ENCODE measurements at places on chromosomes 3 and 15. TPM values are rescaled to one million over a fixed set of nuclear protein-coding genes. Genes with fewer than 3 reads are reported as not detected.

DNA sequence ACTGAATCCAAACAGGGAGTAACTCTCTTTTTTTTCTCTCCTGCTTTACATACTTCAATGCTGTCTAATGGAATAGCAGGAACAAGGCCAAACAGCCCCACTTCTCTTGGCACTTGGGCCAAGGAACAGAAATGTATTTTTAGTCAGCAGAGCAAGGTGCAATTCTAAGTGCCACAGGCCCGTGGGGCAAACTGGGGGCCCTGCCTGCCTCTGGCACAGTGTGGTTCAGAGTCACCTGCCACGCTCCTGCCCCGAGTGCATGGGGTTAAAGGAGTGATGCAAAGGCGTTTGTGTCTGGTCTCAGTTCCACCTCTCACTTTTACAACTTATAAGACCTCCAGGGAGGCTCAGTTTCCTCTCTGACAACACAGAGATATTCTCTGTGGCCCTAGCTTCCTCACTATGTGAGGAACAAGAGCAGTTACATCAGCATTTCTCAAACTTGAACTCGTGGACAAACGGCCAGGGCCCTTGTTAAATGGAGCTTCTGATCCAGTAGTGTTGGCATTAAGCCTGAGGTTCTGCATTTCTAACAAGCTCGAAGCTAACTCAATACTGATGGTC, 51.3 kb downstream of the LRIG1 start:
- no peak for DNase-seq
- no peak overlapping the region for H3K27ac ChIP-seq
- no peaks in the 10 kb centered on the region for H3K27me3 ChIP-seq
- no peaks in the 10 kb centered on the region for H3K36me3 ChIP-seq
- peaks cover 9% of the 10 kb centered on the region for H3K4me1 ChIP-seq
- H3K4me3 ChIP-seq, result no peak overlapping the region

The CRYGS gene
- 0.56 TPM for total RNA-seq

The PLSCR2 gene
- total RNA-seq, result not detected

The NAALADL2 gene
- 1.2 TPM for total RNA-seq

GRCh38 chr15:64622410-64623260, 152.8 kb downstream of the RBPMS2 start:
- H3K4me3 ChIP-seq, result no peak overlapping the region
- no peak overlapping the region for H3K27ac ChIP-seq
- H3K4me1 ChIP-seq, result no peaks in the 10 kb centered on the region

- no peak for DNase-seq
- no peaks in the 10 kb centered on the region for H3K27me3 ChIP-seq
- H3K4me3 ChIP-seq, result no peak overlapping the region
- no peaks in the 10 kb centered on the region for H3K4me1 ChIP-seq
- H3K36me3 ChIP-seq, result no peaks in the 10 kb centered on the region
These were observed 306.5 kb upstream of the SLITRK3 start for GRCh38 chr3:165502707-165503106.

- DNase-seq, result no peak
- H3K4me3 ChIP-seq, result no peak overlapping the region
- H3K36me3 ChIP-seq, result no peaks in the 10 kb centered on the region
These were observed 28.0 kb downstream of the PPARG start for GRCh38 chr3:12316729-12317351.

DNA sequence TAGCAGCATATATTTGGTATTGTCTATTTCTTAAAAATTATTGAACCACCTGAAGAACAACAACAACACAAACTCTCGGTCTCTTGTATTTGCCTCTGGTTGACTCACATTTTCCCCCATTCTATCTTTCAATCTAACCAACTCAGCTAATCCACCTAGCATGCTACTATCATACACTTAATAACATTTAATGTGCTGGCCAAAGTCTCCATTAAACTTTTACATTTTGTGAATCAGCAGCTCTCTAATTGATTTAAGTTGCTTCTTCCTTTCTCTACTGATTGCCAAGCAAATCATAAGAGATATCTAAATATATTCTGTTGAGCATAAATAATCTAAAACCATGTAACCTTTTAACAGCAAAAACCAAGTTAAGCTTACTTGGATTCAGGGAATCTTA, 631.7 kb downstream of the IGSF11 start:
- H3K36me3 ChIP-seq, result no peaks in the 10 kb centered on the region
- no peak overlapping the region for H3K27ac ChIP-seq
- DNase-seq, result no peak
- no peak overlapping the region for H3K4me3 ChIP-seq

DNA sequence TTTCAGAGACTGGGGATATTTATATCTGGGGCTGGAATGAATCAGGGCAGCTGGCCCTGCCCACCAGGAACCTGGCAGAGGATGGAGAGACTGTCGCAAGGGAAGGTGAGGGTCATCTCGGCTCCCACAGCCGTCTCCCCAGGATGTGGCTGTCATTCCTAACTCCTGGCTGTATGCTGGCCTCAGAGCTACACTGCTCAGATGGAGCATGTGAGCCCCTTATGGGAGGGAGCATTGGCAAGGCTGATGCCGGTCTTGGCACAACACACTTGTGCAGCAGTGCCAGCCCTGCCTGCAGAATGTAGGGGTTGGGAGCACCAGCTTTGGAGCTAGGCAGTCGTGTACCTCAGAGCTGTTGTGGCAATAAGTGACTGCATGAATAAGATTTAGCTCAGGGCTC, 5.2 kb downstream of the RCCD1 start:
- H3K27me3 ChIP-seq, result no peaks in the 10 kb centered on the region
- peak overlapping the region; percentile 81 for H3K27ac ChIP-seq
- peaks cover 20% of the 10 kb centered on the region for H3K36me3 ChIP-seq
- H3K4me3 ChIP-seq, result no peak overlapping the region

DNA sequence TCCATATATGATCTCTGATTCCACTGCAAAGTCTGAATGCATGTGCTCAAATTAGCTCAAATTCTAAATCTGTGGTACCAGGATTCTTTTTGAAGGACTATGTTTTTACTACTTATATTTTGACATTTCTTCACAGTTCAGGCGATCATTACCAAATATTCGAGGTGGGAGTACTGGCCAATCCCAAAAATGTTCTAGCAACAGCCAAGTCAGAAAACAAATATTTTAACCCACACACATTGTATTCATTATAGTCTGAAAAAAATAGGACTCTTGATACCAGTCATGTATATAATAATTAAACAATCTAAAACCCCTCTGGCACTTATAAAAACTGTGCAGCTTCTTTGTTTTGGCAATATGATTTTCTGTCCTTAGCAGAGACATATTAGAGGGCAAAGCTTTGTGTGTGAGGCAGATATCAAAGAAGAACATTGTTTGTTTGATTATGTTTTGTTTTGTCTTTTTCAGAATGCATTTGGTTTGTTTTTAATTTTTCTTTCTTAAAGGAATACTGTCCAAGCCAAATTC, 37.4 kb downstream of the FGF7 start:
- H3K4me1 ChIP-seq, result no peaks in the 10 kb centered on the region
- no peaks in the 10 kb centered on the region for H3K27me3 ChIP-seq
- H3K36me3 ChIP-seq, result peaks cover 37% of the 10 kb centered on the region
- H3K4me3 ChIP-seq, result no peak overlapping the region
- H3K27ac ChIP-seq, result no peak overlapping the region
